Neural progenitor cell (in vitro differentiated cells): ENCODE measurements at places on chromosomes 7 and 10. TPM values are rescaled to one million over a fixed set of nuclear protein-coding genes. Genes with fewer than 3 reads are reported as not detected.
A peak's percentile ranks its signal among the peaks of the same experiment; 100 is the strongest.

- peaks cover 11% of the 10 kb centered on the region for H3K4me1 ChIP-seq
- no peaks in the 10 kb centered on the region for H3K27me3 ChIP-seq
- peak; percentile 32 for DNase-seq
These were observed 89.9 kb downstream of the CARD11 start for GRCh38 chr7:2953588-2954407.

DNA sequence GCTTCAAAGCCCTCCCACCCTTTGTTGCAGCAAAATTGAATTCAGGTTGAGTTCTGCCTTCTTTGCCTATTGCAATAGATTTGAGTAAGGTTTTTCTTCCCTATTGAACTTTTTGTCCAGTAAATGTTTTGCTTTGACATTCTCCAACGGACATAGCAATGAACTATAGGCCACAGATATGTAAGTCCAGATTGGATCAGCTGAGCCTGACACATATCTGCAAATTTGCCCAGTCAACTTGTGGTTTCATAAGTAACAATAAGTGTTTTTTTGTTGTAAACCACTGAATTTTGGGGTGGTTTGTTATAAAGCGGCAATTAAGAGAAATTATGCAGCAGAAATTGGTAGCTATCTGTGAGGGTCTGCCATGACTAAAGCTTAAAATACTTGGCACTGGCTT lies 332.1 kb upstream of the SORCS1 start:
- no peaks in the 10 kb centered on the region for H3K36me3 ChIP-seq
- no peak for DNase-seq
- H3K27ac ChIP-seq: no peak overlapping the region
- no peak overlapping the region for H3K4me3 ChIP-seq
- H3K27me3 ChIP-seq: no peaks in the 10 kb centered on the region

DNA sequence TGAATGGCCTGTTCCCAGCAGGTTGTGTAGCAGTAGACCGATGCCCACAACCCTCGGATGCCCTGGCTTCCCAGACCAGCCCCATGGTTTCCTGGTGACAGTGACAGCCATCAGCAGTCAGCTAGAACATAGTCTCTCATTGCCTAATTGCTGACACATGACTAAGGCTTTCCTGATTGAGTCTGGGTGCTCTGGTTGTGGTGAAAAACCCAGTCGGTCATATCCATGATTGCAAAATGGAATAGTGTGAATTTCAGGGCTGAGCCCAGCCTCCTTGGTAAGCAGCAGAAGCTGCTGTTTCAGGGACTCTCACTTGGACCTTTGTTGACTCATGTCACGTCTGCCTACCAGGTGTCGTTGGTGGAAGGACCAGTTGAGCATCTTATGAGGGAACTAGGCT lies 36.6 kb downstream of the POR start:
- H3K4me1 ChIP-seq: no peaks in the 10 kb centered on the region
- DNase-seq: no peak
- no peak overlapping the region for H3K27ac ChIP-seq

The MRC1 gene
- 0.03 TPM in 1 of 2 replicates, not detected in the other for total RNA-seq

DNA sequence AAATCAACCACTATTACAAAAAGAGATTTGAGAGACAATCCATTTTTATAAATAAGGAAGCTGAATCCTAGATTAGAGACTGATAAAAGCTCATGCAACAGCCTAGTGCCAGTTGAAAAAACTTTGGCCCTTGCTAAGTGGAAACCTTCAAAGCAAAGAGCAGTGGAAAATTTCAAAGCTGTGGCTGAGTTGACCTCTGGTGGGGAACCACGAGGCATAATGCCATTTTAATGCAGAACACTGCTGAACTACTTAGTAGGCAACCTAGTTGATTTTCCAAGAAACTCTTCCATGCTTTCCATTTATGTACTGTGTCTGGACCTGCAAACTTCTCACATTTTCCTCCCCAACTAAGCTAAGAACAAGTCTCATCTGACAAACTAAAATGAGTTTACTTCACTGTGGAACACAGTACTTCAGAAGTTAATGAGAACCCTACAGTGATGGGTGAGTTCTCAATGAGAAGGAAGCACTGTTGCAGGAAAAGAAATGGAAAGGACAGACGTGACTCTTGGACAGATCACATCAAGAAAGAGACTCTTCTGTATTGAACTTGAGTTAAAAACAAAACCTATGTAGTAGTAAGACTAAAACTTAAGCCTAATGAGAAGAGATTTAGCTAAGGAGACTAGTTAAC lies 19.5 kb downstream of the FZD9 start:
- H3K4me1 ChIP-seq: no peaks in the 10 kb centered on the region
- no peaks in the 10 kb centered on the region for H3K27me3 ChIP-seq
